GM04504 (cell line): ENCODE measurements at places on chromosomes 11 and 22.

DNA sequence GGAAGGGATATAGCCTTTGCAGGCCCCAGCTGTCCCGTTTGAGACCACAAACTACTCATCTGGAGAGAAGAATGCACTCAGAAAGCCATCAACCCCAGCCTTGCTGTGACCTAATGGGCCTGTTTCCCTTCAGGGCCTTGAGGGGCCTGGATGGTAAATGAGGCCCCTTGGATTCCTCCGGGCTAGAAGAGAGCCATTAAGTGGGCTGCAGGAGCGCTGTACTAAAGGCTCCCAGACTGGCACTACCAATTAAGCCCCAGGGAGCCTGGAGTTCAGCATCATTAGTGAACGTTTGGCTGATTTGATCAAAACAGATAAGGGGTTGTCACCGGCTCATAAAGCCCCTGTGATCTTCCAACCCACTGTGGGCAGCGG is 23.0 kb downstream of the CD5 start:
- no peak for DNase-seq

DNA sequence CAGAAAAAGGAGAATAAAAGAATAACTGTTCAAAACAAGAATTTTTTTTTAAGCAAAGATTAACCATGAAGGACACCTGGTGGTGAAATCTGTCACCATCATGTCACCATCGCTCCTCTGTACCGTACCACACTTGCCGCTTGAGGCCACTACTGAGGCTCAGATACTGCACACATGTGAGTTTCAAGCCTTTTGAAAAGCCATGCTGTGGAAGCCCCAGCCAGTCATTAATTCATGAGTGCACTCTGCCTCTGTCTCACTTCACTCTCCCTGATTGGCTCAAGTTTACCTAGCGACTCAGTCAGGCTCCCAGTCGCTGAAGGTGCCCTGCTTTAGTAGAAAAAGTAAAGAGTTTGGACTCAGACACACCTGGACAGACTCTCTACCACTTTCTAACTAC is 6.6 kb upstream of the MS4A12 start:
- DNase-seq, result no peak

DNA sequence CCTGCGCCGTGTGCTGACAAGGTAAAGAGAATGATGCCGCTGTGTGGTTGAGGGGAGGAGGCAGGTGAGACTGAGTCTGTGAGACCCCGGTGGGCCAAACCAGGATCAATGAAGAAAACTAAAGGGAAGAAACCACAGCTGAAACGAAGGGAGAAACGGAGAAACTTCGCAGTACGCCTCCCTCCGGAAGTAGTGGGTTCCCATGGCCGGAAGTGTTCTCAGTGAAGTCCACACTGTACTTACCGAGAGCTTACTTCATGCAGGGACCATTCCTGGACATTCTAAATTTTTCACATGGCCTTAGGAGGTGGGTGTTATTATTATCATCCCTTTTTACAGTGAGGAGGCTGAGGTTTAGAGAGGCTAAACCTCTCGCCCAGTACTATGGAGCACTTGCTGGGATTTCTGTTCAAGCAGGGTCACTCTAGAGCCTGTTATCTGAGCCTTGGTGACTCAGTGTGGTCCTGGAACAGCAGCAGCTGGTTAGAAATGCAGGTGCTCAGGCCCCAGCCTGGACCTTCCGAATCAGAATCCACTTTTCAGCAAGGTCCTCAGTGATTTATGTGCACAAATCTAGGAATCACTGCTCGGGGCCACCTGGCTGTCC is 17.9 kb downstream of the CD5 start:
- DNase-seq, result no peak

DNA sequence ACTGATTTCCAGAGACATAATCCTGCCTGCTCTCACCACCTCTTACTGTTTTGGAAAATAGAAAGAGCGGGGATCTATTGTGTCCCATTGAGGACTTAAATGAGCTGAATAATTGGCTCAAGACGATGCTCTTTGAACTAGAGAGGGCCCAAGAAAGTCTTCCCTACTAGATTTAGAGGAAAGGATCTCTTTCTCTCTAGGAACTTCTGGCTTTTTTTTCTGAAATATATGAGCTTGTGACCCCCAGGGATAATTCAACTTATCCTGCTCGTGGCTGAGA is 461.4 kb upstream of the KIRREL3 start:
- no peak for DNase-seq

GRCh38 chr11:65211293-65212105 is 29.8 kb downstream of the CAPN1 start:
- DNase-seq, result no peak

DNA sequence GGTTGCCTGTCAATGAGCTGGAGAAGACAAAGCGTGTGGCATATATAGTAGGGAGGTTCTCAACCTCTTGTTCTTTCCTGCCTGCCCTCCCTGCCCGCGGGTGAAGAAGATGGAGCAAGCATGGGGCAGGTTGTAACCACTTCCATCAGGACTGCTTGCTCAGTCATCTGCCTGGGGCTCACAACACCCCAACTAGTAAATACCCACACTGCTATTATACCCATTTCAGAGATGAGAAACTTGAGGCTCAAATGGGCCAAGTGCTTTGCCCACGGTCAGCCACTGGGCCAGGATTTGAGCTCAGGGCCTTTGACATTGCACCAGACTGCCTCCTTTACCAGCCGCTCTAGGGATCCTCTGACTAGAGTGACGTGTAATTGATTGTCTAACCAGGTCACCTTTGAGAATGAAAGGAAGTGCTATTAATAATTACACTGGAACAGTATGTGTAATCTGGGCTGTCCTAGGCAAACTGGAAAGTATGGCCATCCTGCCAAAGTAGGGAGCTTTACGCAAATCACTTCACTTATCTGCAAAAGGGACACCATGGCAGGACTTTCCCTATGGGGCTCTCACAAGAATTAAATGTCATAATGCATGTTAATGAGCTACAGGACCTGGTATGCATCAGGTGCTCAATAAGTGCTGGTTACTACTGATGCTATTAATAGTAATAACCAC is 2.8 kb upstream of the CDC42EP1 start:
- DNase-seq, result no peak

GRCh38 chr11:63553759-63554158 is 9.4 kb downstream of the PLAAT2 start:
- DNase-seq, result no peak

- no peak for DNase-seq
Observed at GRCh38 chr22:35733791-35734516, 16.3 kb downstream of the APOL5 start.

DNA sequence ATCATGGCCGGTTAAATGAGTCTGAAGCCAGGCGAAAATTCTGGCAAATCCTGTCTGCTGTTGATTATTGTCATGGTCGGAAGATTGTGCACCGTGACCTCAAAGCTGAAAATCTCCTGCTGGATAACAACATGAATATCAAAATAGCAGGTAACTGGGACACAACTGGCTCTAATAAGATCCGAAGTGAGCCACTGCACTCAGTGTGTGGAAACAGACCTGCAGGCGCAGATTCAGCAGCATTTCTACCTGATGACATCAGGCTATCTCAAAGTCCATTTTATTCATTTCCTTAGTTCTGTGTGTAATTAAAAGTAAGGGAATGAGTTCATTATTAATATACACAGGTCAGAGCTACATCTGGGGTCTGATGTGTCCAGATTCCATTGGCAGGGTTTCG is 78.2 kb downstream of the PPP2R1B start:
- no peak for DNase-seq

GRCh38 chr11:42890773-42891172 is 421.0 kb upstream of the API5 start:
- DNase-seq, result no peak

GRCh38 chr22:22022947-22023534 is 40.5 kb upstream of the TOP3B start:
- no peak for DNase-seq

- no peak for DNase-seq
Observed at GRCh38 chr11:44905131-44905866, 45.4 kb downstream of the TP53I11 start.

DNA sequence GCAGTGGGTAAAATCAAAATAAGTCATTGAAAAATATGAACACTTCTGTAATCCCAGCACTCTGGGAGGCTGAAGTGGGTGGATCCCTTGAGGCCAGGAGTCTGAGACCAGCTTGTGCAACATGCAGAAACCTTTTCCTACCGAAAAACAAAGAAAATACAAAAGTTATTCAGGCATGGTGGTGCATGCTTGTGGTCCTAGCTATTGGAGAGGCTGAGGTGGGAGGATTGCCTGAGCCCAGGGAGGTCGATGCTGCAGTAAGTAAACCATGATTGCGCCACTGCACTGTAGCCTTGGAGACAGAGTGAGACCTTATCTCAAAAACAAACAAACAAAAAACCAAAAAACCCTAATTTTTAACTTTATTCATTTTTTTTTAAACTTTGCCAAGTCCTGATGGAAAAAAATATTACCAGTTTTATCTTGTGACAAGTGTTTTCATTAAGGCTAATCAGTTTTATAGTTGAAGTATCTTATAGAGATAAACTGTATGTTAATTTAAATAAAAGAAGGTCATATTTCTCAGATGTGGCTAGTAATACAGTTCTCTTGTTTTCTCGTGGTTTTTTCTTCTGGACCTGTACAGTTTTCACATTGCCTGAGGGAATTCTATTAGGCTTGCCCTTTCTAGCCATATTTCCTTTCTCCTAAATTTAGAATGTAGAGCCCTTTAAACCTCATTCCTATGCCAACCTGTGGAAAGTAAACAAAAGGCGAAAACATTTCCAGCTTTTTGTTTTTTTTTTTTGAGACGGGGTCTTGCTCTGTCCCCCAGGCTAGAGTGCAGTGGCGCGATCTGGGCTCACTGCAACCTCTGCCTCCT is 9.4 kb downstream of the HIPK3 start:
- DNase-seq, result no peak

DNA sequence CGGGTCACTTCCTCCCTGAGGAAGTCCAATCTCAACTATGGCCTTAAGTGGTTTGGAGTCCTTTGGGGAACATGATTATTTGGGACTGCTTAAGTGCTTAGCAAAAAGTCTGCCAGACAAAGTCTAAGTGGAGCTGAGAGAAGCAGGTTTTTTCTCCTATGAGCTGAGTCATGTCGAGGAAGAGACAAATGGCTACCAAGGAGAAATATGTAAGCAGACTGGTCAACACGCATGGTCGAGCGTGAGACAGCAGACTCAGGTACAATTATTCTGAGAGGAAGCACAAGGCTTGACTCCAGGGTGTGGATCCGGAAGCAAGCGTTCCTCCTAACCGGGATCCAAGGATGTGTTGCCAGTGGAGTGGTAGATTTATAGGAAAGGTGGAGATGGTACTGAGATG is 30.6 kb downstream of the UBASH3B start:
- no peak for DNase-seq

DNA sequence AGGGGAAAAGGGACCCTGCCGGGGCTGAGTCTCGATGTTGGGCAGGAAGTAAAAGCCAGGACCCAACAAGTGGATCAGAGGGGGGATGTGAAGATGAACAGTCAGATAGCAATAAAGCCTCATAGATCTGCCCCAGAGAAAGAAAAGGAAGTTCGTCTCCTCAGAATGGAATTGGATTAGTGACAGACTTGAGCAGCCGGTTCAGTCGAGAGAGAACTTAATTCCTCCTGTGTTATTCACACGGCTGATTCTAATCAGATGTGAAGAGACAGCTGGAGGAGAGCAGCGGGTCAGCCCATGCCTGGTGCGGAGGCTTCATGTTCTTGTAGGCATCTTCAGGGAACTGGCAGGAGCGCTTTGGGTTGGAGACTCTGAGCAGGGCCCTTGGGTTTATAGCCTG is 29.3 kb upstream of the CABP7 start:
- peak; percentile 18 for DNase-seq

DNA sequence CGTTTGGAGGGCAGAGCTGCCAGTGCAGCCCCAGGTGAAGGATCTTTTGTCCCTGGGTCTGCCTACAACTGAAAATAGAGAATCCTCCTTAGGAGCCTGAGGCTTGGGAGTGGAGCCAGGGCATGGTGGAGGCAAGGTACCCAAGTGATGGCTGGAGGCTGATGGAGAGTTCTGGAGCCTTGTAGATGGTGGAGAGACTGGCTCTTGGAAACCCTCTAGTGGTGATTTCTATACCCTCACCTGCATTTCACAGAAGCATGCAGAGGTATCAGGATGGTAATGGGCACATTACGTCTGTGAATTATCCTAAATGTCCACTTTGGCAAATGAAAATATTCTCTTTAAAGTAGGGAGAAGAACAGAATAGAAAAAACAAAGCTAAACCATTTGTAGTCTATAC is 44.4 kb downstream of the INSC start:
- no peak for DNase-seq

- no peak for DNase-seq
Observed at GRCh38 chr11:69934861-69935494, 115.8 kb upstream of the FGF3 start.

DNA sequence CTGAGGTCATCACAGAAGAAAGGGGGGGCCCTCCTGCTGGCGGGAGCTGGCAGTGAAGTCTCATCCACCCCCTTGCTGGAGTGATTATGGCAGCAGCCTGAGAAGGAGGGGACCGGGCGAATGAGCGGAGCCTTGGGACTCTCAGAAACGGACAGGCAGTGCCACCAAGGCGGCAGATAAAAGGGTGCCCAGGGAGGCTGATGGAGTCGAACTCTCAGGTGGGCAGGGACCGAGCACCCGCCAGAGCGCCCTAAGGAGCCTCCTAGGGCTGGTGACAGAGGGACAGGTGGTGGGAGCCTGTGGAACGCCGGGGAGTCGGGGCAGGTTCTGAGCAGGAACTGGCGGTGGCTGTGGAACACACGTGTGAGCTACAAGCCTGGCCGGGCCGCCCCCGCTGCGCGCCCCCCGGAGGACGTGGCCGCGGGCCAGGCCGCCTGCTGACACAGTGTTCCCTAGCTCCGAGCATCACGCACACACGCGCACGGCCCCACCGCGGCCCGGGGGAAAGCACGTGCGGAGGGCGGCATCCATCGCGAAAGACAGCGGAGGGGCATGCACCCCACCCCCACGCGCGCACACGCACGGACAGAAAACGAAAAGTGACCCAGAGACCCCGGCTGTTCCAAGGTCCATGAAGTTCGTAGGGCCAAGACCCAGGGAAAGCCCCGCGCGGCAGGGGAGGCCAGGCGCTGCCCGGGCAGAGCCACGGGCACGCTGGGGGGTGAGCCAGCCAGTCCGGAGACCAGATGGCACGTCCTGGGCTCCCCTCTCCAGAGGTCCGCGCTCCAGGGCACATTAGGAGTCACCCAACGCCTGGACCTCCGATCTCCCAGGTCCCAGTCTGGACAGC is 1.0 kb downstream of the VWCE start:
- DNase-seq, result peak; percentile 16

DNA sequence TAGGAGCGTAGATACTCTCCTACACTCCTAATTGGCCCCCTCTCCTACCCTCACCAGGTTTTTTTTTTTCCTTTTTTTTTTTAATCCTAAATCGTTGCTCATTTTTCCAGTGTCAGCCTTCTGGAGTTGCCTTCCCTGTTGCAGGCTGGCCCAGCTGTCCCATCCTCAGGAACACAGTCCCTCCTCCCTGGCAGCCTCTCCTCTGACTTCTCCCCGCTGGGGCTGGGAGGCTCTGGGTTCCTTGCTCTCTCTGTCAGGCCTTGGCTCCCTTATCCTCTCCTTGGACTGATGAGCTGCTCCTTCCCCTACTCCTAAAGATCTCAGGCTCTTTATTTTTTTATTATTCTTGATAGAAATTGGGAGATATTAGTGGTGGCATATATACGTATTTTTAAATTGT is 62.2 kb downstream of the PKNOX2 start:
- DNase-seq, result no peak

GRCh38 chr22:17831501-17832251 is 57.4 kb upstream of the BID start:
- no peak for DNase-seq
